ENCODE measurements at places on chromosomes 2 and 18.

DNA sequence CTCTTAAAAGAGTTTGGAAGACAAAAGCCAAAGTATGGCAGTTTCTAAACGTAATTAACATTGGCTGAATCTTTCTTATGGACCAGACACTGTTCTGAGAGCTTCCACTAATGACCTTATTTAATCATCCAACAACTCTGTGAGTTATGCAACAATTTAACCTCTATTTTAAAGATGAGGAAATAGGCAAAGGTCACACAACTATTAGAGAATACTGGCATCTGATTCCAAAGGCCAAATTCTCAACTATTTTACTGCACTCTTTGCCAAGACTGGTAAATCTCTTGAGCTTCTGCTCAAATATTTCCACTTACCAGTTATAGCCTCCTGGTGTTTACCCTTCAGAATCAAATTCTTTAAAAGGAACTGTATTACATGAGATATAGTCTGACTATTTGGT lies 42.1 kb upstream of the ERMN start:
- no peak for DNase-seq

DNA sequence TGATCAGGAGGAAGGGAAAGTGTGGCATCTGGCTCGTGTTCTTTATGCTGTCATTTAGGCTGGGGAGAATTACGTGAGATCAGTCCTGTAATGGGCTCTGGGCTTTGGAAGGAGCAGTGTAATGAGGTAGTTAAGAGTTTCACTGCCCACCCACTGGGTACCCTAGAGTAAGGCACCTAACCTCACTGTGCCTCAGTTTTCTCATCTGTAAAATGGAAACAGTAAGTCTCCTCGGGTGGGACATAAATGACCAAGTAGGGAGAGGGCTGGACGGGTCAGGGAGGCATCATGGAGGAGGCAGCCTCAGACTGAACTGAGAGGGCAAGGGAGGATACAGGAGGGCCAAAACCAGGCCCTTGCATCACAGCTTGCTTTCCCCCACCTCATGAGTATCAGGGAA lies 97.3 kb upstream of the MCFD2 start:
- no peak for DNase-seq

DNA sequence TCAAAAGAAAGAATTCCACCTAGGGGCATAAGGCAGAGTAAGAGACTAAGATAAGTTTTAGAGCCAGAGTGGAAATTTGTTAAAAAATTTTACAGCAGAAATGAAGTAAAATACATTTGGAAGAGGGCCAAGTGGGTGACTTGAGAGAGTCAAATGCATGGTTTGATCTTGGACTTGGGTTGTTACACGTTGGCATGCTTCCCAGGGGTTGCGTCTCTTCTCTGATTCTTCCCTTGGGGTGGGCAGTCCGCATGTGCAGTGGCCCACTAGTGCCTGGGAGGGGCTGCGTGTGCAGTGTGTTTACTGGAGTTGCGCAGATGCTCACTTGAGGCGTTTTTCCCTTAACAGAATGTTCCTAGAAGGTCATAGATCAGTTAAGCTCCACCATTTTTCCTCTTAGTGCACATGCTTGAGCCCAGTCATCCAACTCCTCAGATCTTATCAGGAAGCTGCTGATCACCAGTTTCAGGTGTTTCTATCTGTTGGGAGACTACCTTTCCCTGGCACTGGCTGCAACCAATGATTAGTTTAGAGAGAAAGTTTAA lies 13.1 kb downstream of the SEH1L start:
- DNase-seq: no peak

DNA sequence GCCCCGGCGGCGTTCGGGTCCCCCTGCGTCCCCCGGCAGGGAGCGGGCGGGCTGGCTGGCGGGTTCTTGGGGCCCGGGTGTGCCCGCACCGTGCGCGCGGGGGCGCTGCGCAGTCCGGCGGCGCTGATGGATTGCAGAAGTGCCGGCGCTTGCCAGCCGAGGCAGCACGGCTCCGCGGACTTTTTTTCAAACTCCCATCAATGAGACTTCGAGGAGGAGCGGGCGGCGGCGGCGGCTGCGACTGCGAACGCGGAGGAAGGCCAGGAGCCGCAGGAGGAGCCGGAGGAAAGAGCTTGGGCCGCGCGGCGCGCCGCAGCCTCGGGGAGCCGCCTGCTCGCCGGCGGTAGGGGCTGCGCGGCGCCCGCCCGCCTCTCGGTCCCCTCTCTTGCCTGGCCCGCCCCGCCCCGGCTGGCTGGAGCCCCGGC lies at the start of gene GLI2:
Gene GLI2 (plus strand): TSS at position 123 of the 425 bp plus-strand sequence. CDS start 61,453 bp downstream, outside the sequence.
- peak; percentile 43 for DNase-seq

- DNase-seq: no peak
Measured at GRCh38 chr2:201911372-201911771, 105.0 kb downstream of the CDK15 start.

DNA sequence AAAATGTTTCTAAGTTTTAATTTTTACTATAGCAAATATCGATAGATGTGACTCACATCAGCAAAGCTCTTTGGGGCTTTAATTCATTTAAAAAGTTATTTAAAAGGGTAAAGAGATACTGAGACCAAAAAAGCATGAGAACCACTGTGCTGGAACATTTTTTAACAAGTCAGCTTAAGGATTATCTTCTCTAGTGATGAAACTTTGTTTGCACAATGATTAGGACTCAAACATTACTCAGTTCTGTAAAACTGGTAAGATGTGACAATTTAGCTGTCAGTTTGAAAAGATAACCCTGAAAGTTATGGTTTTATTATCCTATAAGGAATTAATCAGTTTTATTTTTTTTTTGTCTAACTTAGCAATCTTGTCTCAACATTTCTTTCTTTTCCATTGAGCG lies 301.4 kb downstream of the TSN start:
- DNase-seq: no peak

- no peak for DNase-seq
Measured at GRCh38 chr2:59567151-59567550, 986.3 kb downstream of the BCL11A start.

GRCh38 chr18:54162431-54162830 lies 62.0 kb downstream of the MBD2 start:
- DNase-seq: no peak

DNA sequence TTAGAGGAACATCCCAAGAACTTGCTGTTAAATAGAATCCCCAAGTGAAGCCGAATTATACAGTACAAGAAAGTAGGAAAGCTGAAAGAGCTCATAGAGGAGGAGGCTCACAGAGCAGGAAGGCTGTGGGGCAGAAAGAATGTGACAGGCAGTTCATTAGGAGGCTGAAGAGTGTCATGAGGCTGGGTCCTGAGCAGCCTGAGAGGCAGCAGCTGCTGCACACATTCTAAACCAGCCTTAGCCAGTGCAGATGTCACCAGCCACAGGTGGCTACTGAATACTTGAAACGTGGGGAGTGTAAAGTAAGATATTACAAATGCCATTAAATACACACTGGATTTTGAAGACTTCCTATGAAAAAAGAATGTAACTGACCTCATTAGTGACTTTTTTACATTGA lies 490.2 kb upstream of the KLHL29 start:
- peak; percentile 26 for DNase-seq

- no peak for DNase-seq
Measured at GRCh38 chr2:27583390-27583915, 611 bp downstream of the ZNF512 start.

- DNase-seq: no peak
Measured at GRCh38 chr2:9980520-9980919, 29.0 kb downstream of the GRHL1 start.

Data from NCI-H146 (cell line).